Naive thymus-derived CD4-positive, alpha-beta T cell (primary cell): ENCODE measurements at places on chromosomes 2 and 18. TPM values are rescaled to one million over a fixed set of nuclear protein-coding genes. Genes with fewer than 3 reads are reported as not detected.

GRCh38 chr2:61018318-61018755, 282 bp upstream of the PUS10 start:
- DNase-seq: no peak

DNA sequence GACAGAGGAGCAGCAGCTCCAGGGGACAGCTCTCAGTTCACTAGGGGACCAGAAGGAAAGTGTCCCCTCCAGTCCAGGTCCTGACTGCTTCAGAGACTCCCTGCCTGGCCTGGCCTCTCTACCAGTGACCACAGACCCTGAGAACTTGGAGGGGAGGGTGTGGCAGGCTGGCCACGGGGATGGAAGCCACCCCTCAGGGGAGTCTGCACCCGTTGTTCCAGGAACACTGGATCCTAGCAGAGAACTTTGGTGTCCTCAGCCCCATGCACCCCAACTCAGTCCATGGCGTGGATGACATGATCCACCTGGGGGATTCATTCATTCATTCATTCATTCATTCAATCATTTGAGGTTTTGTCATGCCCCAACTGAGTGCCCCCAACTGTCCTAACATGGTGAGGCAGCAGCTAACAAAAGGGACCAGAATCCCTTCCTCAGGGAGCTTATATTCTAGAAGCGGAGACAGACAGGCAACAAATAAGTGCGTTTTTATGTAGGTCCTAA, 31.9 kb downstream of the MYO7B start:
- DNase-seq: no peak

Gene WNT10A
- 2.8 TPM for total RNA-seq

DNA sequence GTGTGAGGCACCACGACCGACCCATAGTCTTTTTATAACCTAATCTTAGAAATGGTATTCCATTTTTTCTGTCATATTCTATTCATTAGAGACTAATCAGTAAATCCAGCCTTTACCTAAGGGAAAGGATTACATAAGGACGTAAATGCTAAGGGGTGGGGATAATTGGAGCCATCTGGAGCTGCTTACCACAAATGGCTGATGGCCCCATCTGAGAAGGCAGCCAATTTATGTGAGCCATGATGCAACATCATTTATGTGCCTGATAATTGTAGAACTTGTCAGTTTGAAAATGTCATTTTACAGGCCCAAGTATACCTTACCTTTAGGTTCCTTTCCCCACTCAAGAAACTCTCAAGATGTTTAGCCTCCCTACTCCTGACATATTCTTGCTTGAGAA, 44.0 kb downstream of the ARHGEF33 start:
- no peak for DNase-seq

GRCh38 chr18:55968550-55968949, 380.6 kb upstream of the TCF4 start:
- no peak for DNase-seq

- no peak for DNase-seq
Measured at GRCh38 chr2:241324775-241325174, 9.1 kb downstream of the SEPTIN2 start.

- no peak for DNase-seq
Measured at GRCh38 chr2:179622112-179622511, 239.3 kb downstream of the ZNF385B start.

DNA sequence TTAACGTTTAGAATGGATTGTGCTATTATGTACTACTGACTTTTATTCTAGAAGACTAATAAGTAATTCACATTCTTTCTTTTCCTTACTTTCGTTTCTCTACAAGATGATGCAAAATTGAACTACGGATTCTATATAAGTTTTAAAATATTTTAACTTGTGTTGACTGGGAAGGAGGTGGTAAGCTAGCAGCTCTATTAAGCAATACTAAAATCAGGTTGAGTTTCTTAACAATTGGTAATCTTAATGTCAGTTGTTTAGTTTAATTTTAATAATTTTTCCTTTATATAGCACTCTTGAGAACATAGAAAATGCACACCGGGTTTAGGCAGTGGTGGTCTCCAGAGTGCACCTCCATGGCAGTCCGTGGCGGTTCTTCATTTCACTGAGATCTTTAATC, 215.2 kb downstream of the MCFD2 start:
- no peak for DNase-seq

DNA sequence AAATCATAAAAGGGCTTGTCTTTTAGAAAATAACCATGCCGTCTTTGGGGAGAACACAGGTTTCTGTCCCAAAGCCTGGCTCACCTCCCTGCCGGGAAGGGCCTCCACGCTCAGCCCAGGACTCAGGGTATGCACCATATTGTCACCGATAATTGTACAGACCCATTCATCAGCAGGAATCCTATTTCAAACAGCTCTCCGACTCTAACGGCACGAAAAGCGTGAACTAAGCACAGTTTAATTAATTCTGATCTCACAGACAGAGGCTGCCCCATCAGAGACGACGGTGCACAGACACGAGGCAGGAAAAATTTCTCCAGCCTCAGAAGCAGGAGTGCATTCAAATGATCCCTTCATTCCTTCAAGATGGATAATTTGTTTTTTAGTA, 276.2 kb downstream of the MYCN start:
- no peak for DNase-seq

DNA sequence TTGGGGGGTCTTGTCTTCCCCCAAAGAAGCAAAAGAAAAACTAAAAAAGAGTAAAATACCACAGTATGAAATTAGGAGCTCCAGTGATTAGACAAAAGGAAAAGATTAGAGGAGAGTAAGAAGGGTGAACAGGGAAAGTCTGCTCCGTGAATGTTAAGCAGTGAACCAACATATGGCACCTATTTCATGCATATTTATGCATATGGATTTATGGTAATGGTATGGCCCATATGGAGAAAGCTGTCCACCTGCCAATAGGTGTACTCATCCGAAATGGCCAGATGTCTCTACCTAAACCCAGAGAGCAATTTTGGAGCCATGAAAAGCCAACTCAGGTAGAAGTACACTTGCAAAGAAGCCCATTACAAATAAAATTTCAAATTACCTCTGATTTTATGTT, 404.0 kb upstream of the RAB6C start:
- no peak for DNase-seq

DNA sequence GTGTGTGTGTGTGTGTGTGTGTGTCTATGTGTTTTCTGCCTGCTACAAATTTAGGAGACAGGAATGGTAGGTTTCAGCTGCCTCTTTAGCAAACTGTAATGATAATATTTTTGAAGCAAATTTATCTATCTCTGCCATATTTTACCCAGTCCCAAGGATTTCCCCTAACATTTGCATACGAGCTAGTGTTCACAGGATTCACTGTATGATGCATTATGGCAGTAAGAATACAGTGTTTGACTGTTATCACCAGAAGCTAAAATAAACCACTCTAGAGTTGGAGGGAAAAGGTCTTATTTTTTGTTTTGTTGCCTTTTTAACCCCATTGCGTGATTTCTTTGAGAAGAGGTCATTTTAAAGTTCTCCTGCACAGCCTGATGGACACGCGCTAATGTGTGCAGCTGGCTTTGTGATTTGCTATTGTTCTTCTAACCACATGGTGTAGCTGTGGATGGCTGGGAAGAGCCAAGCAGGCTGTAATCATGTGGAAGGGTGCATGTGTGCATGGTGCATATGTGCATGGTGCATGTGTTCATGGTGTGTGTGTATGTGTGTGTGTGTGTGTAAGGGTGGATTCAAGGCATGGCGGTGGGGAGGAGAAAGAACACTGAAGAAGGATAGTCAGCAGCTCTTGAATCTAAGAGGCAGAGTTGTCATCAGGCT, 62.4 kb downstream of the PLB1 start:
- DNase-seq: no peak

Gene IRS1
- 4.4 and 4.9 TPM in 2 replicates for total RNA-seq

- DNase-seq: no peak
Measured at GRCh38 chr2:173353556-173353955, 1.1 kb upstream of the CDCA7 start.

- no peak for DNase-seq
Measured at GRCh38 chr2:28534817-28535216, 39.0 kb downstream of the PLB1 start.

GRCh38 chr2:84924173-84925106, 19.0 kb downstream of the TMSB10 start:
- peak; percentile 75 for DNase-seq

- no peak for DNase-seq
Measured at GRCh38 chr2:169172914-169173313, 103.6 kb downstream of the DHRS9 start.

Gene PPP1R7
- total RNA-seq: 52.0 TPM

DNA sequence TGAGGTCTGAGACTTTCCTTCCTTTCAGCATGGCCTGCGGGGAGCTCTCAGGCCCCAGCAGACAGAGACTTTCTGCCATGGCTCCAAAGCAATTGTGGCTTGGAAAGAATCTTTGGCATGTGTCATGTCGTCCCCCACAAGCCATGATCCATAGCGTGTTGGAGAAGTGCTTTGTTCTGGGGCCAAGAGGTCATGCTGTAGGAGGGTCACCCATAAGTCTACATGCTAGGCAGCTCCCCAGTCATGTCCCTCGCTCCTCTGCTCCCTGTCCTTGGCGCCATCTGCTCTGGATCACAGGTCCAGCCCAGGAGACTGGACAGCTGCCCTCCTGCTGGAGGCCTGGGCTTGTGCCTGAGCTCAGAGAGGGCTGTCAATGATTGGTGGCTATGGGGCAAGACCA, 78.8 kb upstream of the LCLAT1 start:
- no peak for DNase-seq

DNA sequence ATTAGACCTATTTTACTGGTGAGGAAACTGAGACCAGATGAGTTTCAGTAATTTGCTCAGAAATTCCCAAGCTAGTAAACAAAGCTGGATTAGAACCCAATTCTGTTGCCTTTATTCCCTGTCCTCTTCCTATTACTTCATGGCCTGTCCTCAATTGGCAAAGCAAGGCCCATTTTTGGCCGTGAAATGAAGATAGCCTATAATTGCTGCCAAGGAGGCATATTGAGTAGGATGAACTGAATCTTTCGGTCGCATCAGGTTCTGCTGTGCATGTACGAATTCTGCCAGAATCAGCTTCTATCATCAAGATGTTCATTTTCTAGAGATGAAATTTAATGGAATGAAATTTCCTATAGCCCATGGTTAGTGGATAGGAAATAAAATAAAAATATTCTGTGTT, 1485.2 kb upstream of the PIK3C3 start:
- no peak for DNase-seq

DNA sequence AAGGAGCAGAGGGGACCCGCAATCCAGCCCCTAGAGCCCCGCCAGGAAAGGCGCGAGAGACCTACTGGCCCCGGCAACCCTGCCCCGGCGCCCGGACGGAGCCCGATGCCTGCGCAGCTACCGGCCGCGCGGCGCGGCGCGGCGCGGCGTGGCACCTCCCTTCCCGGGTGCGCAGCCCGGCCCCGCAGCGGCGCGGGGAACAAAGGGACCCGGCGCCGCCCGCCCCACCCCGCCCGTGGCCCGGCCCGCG, 307 bp downstream of the CDH2 start:
- DNase-seq: no peak

GRCh38 chr2:38438883-38439612, 62.0 kb upstream of the ATL2 start:
- no peak for DNase-seq

Gene NRP2
- total RNA-seq: 1.4 TPM

DNA sequence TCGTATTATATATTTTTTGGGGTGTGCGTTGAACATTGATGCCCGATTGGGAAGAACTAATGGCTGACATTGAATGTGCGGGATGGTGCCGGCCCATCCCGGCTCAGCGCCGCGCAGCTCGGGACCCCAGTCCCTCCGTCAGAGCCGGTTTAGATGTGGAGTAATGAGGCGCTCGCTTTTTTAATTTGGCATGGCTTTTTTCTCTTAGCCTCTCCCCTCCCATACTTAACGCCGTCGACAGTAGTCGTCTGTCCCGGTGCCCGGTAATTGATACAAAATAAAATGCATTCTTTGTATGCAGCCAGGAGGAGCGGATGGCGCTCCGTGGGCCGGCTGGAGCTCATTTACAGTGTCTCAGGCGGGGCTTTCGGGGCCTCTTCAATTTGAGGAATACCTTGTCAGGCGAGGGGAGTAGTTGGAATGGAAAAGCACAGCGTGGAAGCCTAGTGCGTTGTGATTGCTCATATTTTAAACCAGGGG, 209.2 kb downstream of the GBX2 start:
- DNase-seq: no peak

DNA sequence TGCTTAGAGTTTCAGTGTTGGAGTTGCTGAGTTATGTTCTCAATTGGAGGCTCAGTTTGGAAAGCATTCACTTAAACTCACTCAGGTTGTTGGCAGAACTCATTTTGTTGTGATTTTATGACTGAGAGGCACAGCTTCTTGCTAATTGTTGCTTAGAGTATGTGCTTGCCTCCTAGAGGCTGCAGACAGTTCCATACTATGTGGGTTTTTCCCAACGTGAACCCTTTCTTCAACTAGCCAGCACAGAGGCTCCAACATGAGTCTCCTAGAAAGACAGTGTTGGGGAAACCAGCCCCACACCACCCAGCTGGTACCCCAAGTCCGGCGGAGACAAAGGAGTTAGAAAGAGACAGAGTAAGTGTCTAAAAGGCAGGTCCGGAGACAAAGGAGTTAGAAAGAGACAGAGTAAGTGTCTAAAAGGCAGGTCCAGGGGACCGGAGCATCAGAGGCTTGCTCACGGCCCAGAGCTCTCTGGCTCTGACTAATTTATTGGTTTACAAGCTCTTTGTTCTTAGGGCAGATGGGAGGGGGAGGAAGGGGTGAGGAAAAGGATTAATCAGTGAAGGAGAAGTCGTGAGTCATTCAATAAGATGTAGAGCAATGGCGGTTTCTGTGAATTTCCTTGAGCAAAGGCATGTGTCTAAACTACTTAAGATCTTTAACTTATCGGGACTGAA, 999.7 kb upstream of the LRRTM1 start:
- DNase-seq: no peak

DNA sequence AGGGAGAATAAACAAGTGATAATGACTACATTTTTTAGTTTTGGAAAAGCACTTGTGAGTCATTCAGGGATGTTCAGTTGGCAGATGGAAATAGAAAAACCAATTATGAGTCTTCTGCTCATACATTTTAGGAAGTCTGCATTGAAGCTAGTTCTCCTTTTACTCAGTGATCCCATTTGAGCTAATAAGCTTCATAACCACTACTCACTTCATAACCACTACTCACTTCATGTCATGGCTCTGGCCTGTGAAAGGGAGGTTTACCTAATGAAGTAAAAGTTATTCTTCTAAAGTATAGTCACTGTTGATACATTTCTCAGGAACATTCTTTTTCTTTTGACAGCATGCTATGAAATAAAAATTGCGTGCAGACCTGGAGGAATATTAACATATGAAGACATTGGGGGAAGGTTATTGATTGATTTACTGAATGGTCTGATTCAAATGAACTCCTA, 948.7 kb downstream of the TSN start:
- no peak for DNase-seq
